ENCODE measurements at places on chromosomes 4 and X.

GRCh38 chr4:118997601-118998000 is 108.9 kb downstream of the SYNPO2 start:
- no peak for DNase-seq

DNA sequence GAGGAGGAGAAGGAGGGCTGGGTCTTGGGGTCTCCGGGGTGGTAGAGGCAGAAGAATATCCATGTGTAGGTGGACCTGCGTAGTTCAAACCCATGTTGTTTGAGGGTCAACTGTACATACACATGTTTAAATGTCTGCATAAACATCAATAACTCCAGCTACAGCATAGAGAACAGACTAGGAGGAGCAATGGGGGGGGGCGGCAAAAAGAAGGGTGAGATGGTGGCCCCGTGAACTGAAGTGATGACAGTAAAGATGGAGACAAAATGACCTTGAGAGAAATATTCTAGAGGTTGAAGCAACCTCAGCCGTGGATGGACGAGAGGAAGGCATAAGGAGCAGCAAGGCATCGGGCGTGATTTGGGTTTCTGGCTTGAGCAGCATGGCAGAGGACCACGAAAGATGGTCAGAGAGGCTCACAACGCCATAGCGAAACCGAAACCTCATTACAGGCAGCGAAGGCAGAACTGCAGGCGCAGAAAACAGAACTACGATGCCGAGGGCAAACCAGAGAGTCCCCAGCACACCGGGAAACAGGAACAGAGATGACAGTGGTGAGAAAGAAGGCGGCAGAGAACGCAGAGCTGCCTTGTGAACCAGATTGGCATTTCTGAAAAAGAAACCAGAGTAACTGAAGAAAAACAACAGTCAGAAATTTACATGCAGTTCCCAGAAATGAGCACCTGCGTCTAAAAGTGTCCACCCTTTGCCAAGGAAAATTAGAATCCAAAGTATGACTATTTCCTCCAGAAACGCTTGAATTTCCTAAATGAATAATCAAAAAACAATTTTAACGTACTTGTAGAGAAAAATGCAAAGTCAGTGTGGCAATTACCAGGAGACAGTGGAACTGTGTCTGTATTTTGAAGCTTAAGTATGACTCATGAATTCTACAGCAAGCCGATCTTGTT is 50.3 kb upstream of the ENPP6 start:
- no peak for DNase-seq

DNA sequence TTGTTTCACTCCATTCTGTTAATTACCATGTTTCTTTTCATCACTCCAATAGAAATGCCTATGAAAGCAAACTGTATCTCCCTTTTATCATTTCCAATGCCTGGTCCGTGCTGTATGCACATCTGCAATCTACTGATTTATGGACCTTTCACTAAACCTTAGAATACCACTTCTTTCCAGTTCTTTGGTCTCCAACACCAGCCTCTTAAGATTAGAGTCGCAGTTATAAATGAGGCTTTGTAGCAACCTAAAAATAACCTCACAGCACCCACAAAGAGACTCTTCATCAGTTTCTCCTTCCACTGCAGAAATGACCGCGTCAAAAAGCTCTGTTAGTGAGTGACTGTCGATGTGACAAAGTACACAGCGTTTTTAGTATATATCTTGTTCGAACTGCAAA is 282.6 kb downstream of the ADGRA3 start:
- DNase-seq: no peak

GRCh38 chr4:174192943-174193342 is 90.5 kb downstream of the FBXO8 start:
- no peak for DNase-seq

DNA sequence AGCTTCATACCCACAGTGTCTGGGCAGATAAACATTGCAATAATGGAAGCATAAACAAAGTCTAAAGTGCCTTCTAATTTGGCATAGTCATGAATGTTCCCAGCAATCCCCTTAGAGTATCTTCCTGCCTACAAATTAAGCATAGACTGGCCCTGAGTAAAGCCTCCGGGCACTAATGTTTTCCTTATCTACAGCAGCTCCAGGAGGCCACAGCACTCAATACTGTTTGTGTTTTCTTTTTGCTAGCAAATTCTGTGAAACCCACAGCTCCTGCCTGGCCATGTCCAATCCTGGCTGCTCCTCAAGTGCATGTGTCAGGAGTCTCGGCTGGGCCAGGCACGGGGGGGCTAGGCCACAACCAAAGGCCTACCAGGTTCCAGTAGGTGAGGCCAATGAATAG is 102.7 kb upstream of the TBC1D9 start:
- DNase-seq: no peak

- no peak for DNase-seq
Observed at GRCh38 chrX:10725071-10725470, 104.7 kb upstream of the MID1 start.

GRCh38 chr4:25308761-25309160 is 3.8 kb upstream of the ZCCHC4 start:
- DNase-seq: no peak

DNA sequence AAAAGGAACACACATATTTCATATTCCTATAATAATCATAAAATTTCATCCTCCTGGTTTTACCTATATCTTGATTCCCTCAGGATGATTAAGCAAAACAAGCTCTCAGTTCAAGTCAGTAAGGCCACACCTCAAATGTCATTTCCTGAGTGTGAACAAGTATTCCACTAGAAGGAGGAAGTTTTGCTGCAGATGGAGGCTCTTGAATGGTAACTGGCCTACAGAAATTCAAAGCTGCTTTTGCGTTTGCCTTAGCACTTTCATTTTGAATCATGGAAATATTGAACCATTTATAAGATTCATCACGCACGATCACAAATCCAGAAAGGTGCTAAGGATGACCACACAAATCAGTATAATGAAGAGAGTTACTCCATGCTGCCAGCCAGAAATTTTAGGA is 254.4 kb upstream of the CXXC4 start:
- no peak for DNase-seq

DNA sequence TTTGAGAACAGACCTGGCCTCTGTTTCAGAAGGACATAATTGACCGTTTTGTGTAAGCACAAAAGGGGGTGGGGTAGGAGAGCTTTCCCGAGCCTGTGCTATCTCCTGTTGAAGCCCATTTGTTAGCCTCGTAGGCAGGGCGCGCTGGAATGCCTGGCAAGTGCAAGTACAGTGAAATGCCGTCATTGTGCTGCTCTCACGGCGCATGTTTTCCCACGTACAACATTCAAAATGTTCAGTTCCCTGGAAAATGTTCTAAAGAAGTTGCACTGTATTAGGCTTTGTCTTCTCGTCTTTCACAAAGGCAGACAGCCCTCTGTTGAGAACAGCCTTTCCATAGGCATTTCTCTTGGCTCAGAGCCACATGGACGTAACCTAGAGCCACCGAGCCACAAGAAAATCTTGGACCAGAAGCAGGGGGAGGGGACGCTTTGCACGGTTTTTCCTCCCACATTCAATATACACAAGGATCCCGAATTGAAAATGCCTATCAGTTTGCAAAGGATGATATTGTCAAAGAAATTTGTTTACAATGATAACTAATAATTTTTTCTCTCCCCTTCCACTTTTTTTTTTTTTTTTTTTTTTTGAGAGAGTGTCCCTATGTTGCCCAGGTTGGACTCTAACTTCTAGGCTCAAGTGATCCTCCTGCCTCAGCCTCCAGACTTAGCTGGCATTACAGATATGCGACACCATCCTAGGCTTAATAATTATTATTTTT is 54.6 kb upstream of the RAPGEF2 start:
- DNase-seq: peak; percentile 8

GRCh38 chrX:84322083-84322827 is 134.3 kb upstream of the RPS6KA6 start:
- no peak for DNase-seq

Measured in frontal cortex (tissue), 4 donors.